ENCODE measurements at places on chromosomes 2 and 18.

DNA sequence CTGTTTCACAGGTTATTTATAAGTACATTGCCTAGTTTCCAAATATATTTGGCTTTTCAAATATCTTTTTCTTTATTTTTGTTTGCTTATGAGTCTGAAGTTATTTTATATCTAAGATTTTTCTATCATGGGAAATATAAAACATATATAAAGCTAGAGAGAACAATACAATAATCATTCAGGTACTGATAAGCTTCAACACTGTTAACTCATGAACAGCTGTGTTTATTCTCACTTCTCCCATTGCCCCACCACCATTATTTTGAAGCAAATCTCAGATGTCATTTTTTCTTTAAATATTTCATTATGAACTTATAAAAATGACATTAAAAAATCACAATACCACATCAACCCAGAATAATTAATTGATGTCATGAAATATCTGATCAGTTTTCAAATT lies 9.7 kb downstream of the CAMKMT start:
- DNase-seq, result no peak

DNA sequence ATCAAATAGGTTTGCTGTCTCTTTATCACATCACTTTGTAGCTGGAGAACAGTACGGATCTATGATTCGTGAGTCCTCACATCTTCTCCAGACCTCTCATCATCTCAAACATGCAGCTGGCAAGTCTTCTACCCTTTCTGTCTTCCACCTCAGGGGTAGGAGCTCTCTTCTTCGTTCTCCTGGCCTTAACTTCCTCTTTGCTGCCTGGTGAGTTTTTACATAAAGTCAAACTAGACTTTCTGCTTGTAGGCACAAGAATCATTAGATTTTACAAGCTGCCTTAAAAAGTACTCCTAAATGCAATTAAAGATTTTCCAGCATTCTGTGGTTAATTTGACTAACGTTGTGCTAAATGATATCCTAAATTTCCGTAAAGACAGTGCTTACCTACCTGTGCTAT lies 43.7 kb upstream of the TANK start:
- no peak for DNase-seq

DNA sequence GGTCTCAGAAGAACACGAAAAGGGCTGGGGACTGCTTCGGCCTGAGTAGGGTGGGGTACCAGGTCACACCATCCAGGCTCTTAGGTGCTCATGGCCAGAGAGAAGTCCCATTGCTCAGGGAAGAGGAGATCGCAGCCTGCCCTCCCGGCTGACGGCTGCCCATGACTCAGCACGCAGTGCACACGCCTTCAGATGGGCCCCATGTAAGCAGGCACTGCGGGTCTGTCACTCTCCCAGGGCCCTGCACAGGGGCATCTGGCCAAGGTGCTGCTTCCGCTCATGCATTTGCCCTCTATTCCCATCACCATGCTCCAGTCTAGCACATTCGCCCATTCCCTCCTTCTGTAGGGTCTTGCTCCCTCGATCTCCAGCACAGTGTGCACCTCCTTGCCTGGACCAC lies 34.7 kb downstream of the SFXN5 start:
- DNase-seq, result no peak

DNA sequence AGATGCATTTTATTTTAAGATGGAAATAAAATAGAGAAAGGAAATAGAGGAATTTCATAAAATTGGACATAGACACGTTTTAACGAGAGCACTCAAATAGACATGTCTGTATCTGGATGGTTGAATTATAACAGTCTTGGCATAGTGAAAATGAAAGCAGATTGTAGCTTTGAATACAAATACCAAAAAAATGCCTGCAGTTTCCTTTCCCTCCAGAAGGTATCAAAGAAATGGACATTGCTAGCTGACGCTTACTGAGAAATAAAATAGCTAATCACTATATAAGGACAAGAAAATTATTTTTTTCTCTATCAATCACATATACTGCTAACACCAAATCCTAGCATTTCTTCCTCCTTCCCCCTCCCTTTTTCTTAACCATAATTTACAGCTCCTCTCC lies 11.4 kb upstream of the MAPRE2 start:
- DNase-seq, result no peak

Measured in pulmonary artery endothelial cell (primary cell).